ENCODE measurements at places on chromosomes 4 and X.

DNA sequence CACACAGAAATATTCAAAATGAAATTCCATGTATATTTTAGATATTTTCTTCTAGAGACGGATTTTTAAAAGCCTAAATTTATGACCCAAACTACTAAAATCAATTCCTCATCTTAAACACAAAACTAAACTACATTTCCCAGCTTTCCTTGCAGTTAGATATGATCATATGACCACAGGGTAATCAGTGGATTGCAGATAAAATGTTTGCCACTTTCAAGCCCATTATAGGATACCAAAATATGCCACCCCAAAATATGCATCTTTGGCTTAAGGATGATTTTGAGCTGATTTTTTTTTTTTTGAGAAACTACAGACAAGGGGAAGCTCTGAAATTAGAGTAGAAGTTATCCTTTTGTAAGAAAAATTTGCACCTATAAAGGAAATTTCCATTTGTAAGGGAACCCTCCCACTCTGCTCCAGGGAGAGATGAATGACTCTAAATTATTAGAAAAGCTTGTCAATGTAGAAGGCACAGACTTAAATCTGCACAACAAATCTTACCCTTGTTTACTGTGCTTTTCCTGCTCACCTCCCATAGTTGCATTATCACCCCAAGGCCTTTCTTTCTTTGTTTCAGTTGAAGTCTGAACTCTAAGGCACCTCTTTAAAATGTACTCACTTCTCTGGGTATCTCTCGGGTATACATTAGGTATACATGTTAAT, 503.0 kb downstream of the PDHA2 start:
- DNase-seq: no peak

GRCh38 chr4:10101671-10102473, 14.7 kb downstream of the WDR1 start:
- DNase-seq: no peak

DNA sequence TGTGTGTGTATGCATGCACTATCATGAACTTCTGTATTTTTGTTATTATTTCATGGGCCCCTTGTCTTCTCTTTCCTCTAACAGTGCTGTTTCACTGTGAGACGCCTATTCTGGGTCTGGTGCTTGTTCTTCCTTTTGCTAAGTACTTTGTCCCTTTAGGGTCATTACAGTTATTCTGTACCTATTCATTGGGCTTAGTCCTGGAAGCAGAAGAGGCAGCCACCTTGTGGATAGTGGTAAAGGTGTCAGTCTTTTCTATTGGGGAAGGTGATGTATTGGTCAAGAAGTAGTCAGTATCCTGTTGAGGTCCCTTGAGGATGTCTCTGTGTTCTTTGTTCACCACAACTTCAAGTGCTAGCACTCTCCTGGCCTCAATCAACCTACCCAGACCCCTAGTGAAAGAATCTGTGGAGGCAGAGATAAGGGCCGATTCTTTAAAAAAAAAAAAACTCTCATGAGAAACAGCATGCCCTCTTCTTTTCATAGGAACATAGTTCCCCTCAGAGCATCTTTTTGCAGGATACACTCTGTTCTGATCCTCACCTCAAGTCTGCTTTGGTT, 593.8 kb downstream of the SPRY1 start:
- DNase-seq: no peak

GRCh38 chr4:34271479-34272355, 1972.6 kb downstream of the ARAP2 start:
- DNase-seq: no peak

DNA sequence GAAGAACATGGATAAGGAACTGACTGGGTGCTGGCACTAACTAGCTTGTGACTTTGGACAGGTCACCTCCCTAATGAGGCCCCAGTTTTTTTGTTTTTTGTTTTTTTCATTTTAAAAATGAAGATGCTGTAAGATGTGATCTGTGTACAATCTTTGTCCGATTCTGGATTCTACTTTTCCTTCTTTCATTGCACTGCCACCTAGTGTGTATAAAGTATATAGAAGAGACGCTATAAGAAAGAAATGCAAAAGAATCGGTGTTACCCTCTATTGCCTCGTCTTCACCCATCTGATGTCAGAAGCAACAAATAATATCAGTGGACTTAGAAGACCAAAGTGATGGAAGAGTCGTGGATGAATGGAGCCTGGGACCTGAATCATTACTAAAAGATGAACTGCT, 58.6 kb upstream of the P2RY10 start:
- no peak for DNase-seq

GRCh38 chr4:102620697-102621497, 119.7 kb downstream of the NFKB1 start:
- no peak for DNase-seq

DNA sequence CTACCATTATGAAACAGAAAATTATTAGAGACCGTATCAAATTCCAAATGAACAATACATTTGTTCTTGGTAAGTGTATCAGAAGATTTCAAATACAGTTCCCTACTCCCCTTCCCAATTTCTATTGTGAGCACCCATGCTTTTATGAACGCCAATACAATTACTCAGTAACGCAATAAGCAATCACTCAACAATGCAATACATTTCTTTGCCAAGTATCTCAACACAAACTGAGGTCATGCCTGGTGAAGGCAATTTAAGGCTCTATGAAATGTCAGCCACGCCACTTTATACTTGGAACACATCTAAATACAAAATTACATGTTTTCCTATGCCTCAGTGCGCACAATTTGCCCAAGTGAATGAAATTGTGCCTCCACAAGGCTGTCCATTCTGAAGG, 712 bp downstream of the PNPLA4 start:
- no peak for DNase-seq

DNA sequence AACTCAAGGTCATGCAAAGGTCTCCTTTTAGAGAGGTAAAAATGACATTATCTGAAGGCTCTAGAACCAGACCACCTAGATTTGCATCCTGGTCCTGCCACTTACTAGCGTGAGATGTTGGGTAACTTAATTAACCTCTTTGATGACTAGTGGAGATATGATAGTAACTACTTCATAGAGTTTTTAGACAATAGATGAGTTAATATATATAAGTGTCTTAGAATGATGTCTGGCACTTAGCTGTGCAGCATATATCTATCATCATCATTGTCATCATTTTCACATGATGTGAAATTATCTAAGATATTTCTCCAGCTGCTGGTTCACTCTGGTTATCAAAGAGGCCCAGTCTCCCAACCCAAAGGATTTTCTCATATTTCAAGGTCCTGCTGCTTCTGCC, 126.1 kb upstream of the DCLK2 start:
- DNase-seq: no peak

GRCh38 chr4:7850489-7850888, 89.2 kb downstream of the AFAP1 start:
- no peak for DNase-seq

- no peak for DNase-seq
Measured at GRCh38 chr4:100828986-100829685, 311.3 kb upstream of the EMCN start.

DNA sequence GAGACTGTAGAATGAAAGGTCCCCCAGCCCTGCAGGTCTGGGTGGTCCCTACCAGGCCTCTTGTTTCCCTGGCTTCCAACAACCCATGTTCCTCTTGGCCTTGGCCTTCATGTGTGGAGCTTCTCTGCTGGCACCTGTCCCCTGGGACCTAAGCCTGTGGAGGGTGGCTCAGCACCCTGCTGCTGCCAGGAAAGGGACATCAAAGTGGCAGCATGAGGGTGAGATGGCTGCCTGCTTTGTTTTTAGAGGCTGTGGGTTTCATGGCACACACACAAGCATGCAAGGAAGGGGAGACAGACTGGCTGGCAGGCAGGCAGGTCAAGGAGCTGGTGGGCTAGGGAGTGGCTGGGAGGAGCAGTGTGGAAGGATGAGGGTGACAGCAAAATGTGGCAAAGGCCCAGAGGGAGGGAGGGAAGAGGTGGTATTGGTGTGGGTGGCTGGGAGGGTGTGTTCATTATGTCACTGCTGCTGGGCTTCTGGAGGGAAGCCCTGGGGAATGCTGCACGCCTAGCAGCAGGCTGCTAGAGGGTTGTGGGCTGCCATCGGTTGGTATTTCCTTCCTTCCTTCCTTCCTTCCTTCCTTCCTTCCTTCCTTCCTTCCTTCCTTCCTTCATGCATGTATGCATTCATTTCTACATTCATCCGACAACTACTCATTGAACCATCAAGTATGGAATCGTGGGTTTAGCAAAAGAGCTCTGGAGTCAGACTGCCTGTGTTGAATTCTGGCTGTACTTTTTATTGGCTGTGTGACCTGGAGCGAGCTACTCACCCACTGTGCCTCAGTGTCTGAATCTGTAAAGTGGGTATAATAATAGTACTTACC, 128.7 kb upstream of the PJA1 start:
- no peak for DNase-seq

DNA sequence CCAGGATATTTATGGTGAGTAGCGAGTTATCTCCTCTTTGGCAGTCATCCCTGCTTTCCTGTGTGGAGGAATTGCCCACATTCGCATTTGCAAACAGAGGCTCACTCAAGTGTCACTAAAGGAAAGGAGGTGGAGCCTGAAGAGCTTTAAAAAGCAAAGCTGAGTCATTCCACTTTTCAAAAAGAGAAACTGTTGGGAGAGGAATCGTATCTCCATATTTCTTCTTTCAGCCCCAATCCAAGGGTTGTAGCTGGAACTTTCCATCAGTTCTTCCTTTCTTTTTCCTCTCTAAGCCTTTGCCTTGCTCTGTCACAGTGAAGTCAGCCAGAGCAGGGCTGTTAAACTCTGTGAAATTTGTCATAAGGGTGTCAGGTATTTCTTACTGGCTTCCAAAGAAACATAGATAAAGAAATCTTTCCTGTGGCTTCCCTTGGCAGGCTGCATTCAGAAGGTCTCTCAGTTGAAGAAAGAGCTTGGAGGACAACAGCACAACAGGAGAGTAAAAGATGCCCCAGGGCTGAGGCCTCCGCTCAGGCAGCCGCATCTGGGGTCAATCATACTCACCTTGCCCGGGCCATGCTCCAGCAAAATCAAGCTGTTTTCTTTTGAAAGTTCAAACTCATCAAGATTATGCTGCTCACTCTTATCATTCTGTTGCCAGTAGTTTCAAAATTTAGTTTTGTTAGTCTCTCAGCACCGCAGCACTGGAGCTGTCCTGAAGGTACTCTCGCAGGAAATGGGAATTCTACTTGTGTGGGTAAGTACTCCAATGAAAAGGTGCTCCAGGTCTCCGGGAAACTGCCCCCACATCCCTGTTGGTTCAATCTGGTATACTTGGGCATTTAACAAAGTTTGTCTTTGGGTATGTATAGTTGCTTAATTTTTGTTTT, at the start of gene EGF:
TSS of gene EGF (plus strand) at position 178 of the 890 bp plus-strand sequence. CDS start at position 631, 453 bp downstream.
- no peak for DNase-seq

DNA sequence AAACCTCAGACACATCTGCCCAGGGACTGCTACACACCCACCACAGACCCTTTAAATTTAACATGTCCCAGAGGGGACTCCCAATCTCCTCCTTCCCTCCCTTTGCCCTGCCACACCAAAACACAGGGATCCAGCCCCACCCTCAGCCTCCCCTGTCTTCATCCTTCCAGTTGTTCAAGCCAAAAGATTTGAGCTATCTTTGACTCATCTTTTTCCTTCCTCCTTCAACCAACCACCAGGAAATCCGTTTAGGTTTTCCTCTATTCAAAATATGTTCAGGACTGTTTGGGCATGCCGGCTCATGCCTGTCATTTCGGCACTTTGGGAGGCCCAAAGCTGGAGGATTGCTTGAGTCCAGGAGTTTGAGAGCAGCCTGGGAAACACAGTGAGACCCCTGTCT, 6.9 kb upstream of the STK32B start:
- DNase-seq: no peak

- DNase-seq: no peak
Measured at GRCh38 chr4:40718586-40718985, 31.2 kb upstream of the NSUN7 start.

- DNase-seq: no peak
Measured at GRCh38 chr4:88955580-88956380, 101.2 kb downstream of the FAM13A start.

- DNase-seq: no peak
Measured at GRCh38 chr4:150310159-150310895, 232.1 kb downstream of the DCLK2 start.

DNA sequence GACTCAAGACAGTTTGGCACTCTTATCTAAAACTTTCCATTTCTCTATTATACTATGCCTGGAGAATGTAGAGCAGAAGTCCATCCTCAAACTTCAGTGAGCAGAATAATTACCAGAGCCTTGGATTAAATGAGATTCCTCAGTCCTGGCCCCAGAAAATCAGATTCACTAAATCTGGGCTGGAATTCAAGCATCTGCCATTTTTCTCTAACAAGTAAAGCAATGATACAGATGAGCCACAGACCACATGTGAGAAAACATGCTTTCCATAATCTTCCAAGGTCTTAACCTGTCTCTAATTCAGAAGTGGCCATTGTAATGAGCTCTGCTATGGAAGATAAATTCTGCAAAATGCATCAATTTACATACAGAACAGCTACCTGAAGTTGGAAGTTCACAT, 25.4 kb downstream of the SOWAHB start:
- no peak for DNase-seq

DNA sequence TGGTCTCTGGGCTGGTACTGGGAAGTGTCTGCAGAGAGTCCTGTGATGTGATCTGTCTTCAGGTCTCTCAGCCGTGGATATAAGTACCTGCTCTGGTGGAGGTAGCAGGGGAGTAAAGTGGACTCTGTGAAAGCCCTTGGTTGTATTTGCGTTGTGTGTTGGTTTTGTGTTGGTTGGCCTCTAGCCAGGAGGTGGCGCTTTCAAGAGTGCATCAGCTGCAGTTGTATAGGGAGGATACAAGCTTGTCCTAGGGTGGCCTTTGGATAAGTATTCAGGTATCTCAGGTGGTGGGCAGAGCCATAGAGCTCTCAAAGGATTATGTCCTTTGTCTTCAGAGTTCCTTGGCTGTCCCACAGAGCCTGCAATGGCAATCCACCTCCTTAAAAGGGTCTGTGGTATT, 111.6 kb downstream of the MAGEB17 start:
- peak; percentile 7 for DNase-seq
